ENCODE measurements at places on chromosomes 3 and 15.

DNA sequence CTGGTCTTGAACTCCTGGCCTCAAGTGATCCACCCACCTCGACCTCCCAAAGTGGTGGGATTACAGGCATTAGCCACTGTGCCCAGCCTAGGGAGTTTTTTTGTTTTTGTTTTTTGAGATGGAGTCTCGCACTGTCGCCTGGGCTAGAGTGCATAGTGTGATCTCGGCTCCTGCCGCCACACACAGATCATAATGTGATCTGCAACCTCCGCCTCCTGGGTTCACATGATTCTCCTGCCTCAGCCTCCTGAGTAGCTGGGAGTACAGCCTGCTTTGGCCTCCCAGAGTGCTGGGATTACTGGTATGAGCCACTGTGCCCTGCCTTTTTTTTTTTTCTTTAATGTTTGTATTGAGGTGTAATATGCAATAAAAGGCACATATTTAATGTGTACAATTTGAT is 78.2 kb downstream of the SMAD3 start:
- DNase-seq = no peak

DNA sequence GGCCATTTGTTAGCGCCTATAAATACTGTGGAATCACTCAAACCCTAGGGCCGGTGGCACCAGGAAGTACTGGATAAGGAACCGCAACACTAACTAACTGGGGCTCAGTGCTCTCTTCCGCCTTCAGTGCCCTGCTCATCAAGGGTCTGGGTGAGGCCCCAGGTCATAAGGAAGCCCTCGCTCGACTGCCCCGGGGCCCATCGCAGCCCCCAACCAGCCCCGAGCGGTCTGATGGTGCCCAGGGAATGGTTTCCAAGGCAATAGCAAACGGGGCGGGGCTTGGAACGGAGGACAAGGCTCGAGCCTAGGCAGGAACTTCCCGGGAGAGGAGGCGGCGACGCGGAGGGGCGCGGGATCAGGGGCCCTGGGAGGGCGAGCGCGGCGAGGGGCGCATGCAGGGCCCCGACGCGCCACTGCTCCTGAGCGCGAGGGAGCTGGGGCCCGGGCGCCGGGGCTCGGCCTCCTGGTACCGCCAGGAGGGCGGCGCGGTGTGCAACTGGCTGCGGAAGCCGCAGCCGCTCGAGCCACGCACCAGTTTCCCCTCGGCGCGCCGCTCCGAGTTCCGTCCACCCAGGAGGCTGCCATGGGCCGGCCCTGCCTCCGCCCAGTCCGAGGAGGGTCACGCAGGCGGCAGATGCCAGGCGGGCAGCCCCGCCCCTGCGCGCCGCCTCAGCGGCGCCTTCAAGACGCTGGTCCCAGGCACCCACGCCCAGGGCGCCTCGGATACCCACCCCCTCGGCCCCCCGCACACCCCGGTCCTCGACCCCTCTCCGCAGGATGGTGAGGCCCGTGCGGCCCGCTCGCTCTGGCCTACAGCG is at the start of gene TTLL3:
TTLL3 (plus strand) TSS at position 648 of the 818 bp plus-strand sequence. CDS start 400 bp downstream, outside the sequence.
- no peak for DNase-seq

DNA sequence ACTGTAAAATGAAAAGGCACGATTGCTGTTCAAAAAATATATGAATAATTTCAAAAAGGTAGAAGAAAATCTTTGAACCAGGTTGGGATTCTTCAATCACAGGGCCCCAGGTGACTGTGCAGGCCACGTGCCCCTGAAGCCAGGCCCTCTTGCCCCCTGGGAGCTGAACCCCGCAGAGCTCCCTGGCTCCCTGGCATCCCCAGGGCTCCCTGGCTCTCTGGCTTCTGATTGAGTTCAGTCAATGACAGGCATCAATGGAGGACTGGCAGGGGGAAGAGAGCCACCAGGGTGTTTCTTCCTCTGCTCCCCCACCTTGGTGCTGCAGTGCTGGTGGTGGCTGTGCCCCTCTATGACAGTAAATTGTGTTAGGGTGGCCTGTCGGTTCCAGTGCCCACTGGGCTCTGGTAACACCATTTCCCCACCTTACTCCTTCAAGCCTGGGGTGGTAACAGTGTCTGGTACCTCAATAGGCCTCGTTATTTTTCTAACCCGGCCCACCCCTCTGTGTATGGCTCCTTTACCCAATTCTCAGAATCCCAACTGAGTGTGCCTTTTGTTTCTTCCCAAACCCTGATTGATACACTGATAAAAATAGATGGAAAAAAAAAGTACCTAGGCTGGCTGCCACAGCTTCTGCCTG is 62.6 kb downstream of the STARD5 start:
- DNase-seq = no peak

DNA sequence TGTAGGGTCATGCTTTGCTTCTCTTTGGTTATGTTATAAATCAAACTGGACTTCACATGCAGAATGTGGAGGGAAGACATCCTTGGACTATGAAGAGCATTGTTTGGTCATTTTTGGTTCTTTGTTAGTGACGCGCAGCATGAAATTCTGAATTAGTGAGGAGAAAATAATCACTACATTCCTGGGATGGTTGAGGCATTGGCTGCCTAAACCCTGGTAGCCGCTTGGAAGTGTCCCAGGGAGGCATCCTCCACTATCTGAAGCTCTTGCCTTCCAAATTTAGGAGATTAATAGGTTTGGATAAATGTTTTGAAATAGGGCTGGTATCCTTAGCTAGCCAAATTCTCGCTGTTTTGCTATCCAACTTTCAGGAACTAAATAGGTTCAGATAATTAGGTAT is 96.2 kb downstream of the CLSTN2 start:
- no peak for DNase-seq

- DNase-seq = no peak
Measured at GRCh38 chr3:183227586-183227985, 25.5 kb upstream of the B3GNT5 start.

GRCh38 chr3:11438646-11439045 is 166.4 kb downstream of the ATG7 start:
- no peak for DNase-seq

- DNase-seq = no peak
Measured at GRCh38 chr15:44029003-44029402, 166.1 kb downstream of the FRMD5 start.

GRCh38 chr3:126081618-126082361 is 2.1 kb downstream of the SLC41A3 start:
- DNase-seq = no peak

- DNase-seq = no peak
Measured at GRCh38 chr3:168405288-168405687, 309.6 kb upstream of the GOLIM4 start.

DNA sequence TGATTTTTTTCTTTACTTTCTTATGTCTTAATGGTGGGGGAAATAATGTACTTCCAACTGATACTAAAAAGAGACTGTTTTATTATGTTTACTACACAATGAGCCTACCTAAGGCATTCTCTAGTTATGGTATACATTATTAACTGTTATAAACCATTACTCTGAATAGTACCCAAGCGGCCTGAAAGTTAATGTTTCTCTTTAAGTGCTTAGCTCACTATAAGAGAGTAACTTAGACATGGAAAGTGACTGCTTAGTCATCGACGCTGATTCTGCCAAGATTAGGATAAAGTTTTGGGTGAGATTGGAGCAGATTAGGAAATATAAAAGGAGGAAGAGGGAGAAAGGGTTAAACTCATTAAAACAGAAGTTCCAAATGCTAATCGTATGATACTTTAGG is 365.0 kb downstream of the NLGN1 start:
- DNase-seq = no peak

DNA sequence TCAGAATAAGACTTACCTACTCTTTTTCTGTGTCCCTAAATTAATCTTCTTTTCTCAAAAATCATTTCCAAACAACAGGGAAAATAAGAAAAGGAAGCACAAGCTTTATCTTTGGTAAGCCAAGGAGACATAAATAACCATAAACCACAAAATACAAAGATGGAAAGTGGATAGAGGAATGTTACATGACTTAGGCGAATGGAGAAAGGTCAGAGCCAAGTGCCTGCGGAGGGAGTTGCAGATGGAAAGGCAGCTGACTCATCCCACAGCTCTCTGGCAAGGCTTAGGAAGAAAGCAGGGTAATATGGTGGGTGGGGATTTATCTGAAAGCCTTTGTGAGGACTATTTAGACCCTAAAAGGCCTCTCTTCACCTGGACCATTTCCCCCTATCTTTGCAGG is 72.8 kb downstream of the GALK2 start:
- DNase-seq = no peak

DNA sequence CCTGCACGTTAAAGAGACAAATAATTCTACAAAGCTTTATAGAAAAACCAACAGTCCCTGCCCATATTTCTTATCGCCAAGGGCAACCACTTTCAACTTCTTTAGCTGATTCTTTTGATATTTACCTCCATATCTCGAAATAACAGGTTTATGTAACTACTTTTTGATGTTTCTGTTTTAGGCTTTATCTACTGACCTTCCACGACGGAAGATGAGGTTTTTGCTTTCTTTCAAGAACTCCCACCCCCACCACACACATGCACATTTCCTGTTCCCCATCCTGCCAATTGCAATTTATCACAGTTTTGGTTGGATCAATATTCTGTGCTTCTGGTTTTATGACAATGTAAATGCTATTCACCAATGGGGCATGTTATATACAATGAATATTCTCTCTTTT is 330.4 kb upstream of the ICE2 start:
- no peak for DNase-seq

DNA sequence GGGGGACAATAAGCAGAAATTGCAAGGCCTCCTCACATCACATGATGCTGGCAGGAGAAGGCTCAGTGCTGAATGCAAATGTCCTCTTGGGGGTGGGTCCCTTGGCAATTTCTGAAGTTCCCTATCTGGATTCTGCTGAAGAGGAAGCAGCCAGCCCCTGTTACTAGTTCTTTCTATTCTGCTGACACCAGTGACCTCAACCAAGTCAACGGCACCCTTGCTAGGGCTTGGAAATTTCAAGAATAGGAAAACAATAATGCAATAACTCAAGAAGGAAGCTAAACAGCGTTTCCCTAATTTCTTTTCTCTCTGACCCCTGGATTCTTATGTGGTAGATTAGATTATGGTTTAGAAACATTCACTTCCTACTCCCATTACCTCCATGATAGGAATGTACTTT is 46.2 kb upstream of the FOXP1 start:
- DNase-seq = no peak

- DNase-seq = no peak
Measured at GRCh38 chr3:58924578-58924977, 125.2 kb downstream of the CFAP20DC start.

DNA sequence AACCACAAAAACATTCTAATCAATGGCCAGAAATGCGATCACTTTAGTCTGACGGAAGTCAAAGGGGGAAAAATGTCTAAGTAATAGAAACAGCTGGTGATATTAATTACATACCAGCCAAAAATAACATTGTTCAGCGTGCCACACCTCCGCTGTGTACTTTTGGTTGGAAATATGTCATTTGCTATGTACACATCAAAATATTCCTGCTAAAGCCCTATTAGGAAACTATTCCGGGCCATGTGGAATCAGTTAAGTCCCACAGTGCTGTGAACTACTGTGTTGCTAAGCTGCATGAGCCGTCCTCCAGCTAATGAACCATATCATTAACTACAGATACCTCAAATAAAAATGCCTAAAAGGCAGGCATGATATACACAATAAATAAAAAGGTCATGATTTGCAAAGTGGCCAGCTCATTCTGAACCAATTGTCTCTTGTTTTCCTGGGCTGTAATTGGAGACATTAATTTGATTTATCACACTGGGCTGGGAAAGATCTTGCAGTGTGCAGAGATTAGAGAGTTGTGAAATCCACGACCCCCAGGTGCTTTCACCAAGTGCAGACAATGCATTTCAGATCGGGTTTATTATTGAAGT is 200.5 kb upstream of the LRTM1 start:
- DNase-seq = no peak

GRCh38 chr3:84275532-84275931 is 683.3 kb upstream of the CADM2 start:
- no peak for DNase-seq

Data from KG1 (cell line).